ENCODE measurements at places on chromosomes 13 and 19.

DNA sequence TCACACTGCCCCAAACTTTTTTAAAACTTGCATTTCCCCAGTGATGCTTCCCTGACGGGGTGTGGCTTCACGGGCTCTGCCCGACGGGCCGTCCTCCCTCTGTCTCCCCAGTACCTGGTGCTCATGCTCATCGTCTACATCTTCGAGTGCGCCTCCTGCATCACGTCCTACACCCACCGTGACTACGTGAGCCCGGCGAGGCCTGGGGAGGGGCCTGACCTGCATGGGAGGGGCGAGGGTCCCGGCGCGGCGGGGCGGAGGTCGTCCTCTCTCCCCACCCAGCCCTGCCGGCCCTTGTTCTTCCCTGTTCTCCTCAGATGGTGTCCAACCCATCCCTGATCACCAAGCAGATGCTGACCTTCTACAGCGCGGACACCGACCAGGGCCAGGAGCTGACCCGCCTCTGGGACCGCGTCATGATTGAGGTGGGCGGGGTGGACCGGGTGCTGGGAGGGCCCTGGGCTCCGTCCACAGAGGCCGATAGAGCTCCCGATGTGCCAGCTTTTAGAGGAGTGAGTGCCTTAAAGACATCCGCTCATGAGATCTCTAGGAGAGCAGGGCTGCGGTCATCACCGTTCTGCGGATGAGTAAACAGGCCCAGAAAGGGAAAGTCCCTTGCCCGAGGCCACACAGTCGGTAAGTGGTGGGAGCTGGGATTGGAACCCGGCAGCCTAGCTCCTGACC, 6.9 kb downstream of the UPK1A start:
- DNase-seq, result no peak

DNA sequence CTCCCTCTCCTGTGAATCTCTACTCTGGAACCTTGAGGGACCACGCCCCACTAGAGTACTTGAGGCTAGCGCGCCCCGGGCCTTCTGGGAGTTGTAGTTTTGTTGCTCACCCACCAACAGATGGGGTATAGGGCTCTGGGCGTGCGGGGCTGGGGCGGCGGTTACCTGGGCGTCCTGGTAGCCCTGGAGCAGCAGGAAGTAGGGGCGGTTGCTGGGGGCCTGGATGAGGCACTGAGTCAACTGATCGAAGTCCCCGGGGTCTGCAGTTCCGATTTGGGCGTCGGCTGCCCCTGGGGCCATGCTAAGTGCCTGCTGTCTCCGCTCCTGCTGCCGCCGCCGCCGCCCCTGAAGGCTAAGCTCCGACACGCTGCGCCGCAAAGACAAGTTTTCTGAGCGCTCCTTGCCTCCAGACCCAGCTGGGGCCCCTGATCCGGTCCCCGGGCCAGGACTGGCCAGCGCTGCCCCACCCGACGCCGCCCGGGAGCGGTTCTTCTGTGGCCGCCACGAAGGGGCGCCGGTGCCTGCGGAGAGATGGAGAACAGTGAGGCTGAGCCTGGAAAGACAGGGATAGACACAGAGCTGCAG, 5.3 kb downstream of the RASIP1 start:
- DNase-seq, result no peak

DNA sequence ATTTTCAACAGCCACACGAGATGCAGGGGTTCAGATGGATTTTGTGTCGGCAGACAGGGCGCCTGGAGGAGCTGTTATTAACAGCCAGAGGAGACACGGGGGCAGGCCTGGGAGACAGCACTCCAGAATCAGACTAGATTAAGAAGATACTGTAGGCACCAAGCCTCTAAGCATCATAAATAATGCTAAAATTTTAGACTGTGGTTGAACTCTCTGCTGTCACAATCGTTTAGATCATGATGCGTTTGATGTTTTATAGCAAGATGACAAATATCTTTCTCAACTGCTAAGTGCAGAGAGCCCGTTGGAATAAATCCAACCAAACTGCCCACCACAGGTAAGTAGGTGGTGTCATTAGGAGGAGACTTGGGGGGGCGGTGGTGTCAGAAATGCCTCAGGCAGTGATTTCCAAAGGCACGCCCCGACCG, 63.9 kb downstream of the CEBPG start:
- DNase-seq, result peak; percentile 42

DNA sequence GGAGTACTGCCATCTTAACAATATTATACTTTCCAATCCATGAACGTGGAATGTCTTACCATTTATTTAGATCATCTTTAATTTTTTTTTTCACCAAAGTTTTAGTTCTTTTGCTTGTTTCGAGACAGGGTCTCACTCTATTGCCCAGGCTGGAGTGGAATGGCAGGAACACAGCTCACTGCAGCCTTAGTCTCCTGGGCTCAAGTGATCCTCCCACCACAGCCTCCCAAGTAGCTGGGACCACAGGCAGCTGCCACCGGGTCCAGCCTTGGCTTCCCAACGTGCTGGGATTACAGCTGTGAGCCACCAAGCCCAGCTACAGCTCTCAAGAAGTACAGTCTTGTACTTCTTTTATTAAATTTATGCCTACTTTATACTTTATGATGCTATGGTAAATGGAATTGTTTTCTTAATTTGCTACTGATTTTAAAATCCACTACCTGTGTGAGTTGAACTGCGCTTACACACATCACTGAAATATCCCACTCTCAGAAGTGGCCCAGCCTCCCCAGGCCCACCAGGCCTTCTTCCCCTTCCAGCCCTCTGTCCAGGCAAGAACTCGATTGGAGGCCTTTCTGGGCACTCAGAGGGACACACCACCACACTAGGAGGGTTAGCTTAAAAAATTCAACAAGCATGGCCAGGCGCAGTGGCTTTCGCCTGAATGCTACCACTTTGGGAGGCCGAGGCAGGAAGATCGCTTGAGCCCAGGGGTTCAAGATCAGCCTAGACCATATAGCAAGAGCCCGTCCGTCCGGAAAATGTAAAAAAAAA, 1.0 kb upstream of the PGLS start:
- DNase-seq, result no peak

DNA sequence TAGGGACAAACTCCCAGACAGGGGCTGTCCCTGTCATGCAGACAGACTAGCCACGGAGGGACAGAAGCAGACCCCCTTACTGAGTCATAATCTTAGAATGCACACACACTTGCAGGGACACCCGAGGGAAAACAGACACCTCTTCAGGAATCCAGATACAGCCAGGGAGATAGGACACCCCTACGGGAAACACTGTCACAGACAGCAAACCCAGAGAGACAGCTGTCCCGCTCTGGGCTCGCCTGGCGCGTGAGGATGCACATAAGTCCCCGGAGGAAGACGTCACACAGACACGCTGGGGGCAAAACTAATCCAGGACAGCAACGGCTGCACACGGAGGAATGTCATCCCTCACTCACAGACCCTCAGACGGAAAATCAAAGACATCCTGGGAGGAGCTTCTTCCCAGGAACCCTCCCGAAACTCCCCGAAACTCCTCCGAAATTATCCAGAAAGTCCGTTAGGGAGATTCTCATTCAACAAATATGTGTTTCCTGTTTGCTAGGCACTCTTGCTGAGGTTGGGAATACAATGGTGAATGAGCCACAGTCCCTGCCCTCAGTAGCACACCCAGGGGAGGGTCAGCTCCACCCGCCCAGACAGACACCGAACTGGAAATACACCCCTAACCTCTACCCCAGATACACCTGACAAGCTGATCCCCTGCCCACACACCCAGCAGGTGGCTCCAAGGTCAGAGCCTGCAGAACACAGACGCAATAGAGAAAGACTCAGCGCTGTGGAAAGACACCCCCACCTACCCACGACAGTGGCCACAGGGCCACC, 15.2 kb upstream of the TOMM40 start:
- DNase-seq, result no peak

GRCh38 chr19:7912697-7913564, 1.7 kb upstream of the TGFBR3L start:
- DNase-seq, result peak; percentile 91
